ENCODE measurements at places on chromosomes 1 and 21. TPM values are rescaled to one million over a fixed set of nuclear protein-coding genes. Genes with fewer than 3 reads are reported as not detected.

Gene LHX8
- total RNA-seq: not detected

Gene REN
- total RNA-seq: not detected

Gene SWT1
- 3.4 TPM for total RNA-seq

Gene APCS
- total RNA-seq: 0.84 TPM

Gene RIIAD1
- total RNA-seq: not detected

Gene HAX1
- total RNA-seq: 83.6 TPM

Gene OR2L2
- total RNA-seq: not detected

Gene ZBED6
- total RNA-seq: 21.9 TPM

Gene PGD
- total RNA-seq: 124 TPM

Gene XCL1
- total RNA-seq: 0.17 TPM

Gene RBM11
- total RNA-seq: 1.3 TPM

Gene CFAP45
- total RNA-seq: not detected

Gene CNR2
- 0.13 TPM for total RNA-seq

Gene GJA9
- total RNA-seq: 1.7 TPM

Gene GPR37L1
- total RNA-seq: 3.1 TPM

Gene GFI1
- 5.4 TPM for total RNA-seq

Gene MANEAL
- total RNA-seq: 18.2 TPM

Gene RIMS3
- 9.5 TPM for total RNA-seq

Gene OR6K3
- total RNA-seq: not detected

Gene RRAGC
- total RNA-seq: 30.6 TPM

Gene FCN3
- total RNA-seq: 1.5 TPM

Gene CCDC28B
- 2.8 TPM for total RNA-seq

Gene TMPRSS3
- 1.2 TPM for total RNA-seq

Gene FOXO6
- total RNA-seq: 0.56 TPM

Gene PLEKHA6
- total RNA-seq: 84.5 TPM
